C1 segment of cervical spinal cord (tissue), 14 donors: ENCODE measurements at places on chromosomes 11 and 22.

DNA sequence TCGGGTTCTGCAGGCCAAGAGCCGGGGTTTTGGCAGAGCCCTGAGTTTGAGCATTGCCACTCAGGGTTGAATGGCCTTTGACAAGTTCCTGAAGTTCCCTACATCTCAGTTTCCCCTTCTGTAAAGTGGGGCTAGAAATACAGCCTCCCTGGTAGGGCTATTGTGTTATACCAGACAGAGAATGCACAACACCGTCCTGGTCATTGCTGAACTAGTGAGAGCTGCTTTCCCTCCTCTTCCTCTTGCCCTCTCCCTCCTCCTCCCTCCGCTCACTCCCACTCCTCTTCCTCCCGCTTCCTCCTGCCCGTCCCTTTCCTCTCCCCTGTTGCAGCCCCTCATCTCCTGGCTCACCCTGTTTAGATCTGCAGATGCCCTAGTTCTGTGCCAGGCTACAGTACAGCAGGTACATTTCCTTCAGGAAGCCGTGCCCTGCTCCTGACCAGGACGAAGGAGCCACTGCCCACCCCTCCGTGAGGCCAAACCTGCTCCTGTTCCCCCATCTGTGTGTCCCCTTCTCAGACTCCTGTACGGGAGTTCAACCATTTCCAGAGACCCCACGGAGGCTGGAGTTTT is 91.5 kb upstream of the SHANK2 start:
- no peak for DNase-seq

- no peak for DNase-seq
Observed at GRCh38 chr11:20047769-20048154, 112.5 kb downstream of the DBX1 start.

DNA sequence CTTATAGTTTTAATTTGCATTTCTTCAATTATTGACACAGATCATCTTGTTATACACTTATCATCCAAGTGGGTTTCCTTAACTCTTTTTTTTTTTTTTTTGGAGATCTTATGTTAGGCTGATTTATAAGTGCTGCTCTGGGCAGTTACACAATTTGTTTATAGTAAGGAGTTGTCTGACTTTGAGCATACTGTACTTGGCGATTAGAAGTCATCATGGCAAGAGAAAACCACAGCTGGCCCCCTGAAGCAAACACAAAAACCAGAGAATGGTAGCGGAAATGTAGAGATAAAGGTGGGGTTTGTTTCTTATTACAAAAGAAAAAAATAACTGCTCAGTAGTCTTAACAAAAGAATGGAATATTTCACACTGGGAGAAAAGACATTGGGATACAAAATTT is 292.6 kb downstream of the SWAP70 start:
- no peak for DNase-seq

GRCh38 chr11:105881027-105881426 is 141.0 kb downstream of the MSANTD4 start:
- DNase-seq, result no peak

- no peak for DNase-seq
Observed at GRCh38 chr11:128208329-128209137, 378.8 kb downstream of the ETS1 start.

DNA sequence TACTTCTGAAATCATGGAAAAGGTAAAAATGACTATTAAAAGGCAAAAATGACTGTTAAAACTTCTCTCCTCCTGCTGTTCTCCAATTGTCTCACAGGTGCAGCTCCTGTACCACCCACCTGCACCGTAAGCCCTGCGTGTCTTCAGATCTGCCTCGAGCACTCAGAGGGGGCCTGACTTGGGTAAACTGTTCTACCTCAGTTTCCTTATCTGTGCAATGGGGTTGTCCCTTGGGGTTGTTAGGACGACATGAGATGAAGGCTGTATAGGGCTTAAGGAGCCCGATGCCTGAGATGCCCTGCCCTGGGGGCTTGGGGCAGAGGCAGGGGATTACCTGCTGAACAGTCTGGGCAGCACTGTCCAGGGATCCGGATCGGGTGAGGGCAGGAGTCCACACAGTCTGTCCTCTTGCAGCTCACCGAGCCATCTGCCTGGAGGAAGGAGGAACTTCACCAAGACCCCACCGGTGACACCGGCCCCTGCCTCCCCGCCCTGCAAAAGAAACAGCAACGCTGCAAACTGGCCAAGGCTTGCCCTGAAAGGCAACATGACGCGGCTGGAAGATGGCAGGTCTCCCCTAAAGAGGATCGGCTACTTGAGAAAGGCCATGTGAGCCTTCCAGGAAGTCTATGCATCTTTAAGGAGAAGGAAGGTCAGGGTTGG is 26.4 kb downstream of the VWCE start:
- no peak for DNase-seq

DNA sequence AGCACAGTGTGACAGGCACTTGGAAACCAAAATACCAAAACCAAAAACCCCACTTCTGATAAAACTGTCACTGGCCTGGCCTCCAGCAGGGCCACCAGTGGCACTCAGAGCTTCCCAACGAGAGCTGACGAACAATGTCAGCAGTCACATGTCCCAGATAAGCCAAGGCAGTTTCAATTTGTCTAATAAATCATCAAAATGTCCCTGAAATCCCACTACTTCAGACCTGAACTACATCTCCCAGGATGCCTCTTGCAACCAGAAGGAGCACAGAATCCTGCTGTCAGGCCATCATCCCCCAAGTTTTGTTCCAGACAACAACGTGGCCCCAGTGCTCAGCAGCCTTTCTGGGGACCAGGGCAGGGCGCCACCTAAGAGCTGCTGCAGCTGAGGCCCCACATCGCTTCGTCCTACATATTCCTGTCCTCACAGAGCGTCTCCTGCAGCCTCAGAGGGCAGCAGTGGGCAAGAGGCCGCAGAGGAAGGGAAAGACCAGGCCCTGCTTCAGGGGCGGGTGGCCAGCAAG is 25.1 kb downstream of the LRFN4 start:
- no peak for DNase-seq

DNA sequence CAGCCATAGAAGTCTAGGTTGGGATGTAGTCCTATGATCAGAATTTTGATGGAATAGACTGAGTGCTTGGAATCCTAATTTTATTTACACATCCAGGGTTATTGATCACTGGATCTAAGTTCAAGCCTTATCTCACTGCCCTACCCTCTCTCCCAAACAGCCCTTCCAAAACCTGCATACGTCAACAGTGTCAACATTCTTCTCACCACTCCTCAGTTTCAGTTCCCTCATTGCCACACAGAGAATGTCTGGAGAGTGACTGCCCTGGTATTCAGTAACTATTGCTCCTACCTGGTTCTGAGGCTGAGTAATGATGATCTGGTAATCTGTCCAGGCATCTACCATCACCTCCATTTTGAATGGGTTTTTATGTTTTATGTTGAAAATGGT is 60.0 kb downstream of the GLYATL1 start:
- no peak for DNase-seq

DNA sequence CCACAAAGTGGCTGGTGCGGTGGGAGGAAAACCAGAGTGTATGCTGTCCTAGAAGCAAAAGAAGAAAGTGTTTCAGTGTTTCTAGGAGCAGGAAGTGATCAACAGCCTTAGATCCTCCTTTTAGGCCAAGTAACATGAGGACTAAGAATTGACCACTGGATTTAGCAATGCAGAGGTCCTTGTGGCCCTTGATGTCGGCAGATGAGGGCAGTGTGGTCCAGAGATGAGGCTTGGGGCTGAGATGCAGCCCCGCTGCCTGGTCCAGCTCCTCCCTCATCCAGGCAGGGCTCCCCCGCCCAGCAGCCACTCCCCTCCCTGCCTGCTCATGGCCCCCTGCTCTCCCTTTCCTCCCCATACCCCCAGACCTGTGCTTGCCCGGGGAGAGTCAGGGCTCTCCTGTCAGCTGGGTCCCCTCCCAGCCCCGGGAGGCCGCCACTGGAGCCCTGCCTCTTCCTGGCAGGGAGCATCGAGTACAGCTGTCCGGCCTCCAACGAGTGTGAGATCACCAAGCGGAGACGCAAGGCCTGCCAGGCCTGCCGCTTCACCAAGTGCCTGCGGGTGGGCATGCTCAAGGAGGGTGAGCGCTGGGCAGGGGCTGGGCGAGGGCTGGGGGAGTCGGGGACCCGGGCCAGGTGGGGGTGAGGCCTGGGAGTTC is 3.7 kb downstream of the TRMT112 start:
- DNase-seq, result peak; percentile 43

- no peak for DNase-seq
Observed at GRCh38 chr11:13174090-13174489, 103.5 kb upstream of the BMAL1 start.

DNA sequence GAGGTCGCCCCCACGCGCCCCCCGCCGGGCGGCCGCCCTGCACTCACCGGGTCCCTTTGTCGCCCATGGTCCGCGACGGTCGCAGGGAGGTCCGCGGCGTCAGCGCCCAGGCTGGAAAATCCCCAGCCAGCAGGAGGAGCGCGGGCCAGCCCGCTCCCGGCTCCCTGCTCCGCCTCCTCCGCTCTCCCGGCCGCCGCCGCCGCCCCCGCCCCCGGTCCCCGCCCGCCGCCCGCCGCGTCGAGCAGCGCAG is at the start of gene ARRB1:
Gene ARRB1, minus strand, starts transcription at position 121 of the 250 bp plus-strand sequence. Its CDS starts 54 bp downstream, at position 67.
- no peak for DNase-seq

- no peak for DNase-seq
Observed at GRCh38 chr11:112216561-112217105, 9.6 kb upstream of the PTS start.

DNA sequence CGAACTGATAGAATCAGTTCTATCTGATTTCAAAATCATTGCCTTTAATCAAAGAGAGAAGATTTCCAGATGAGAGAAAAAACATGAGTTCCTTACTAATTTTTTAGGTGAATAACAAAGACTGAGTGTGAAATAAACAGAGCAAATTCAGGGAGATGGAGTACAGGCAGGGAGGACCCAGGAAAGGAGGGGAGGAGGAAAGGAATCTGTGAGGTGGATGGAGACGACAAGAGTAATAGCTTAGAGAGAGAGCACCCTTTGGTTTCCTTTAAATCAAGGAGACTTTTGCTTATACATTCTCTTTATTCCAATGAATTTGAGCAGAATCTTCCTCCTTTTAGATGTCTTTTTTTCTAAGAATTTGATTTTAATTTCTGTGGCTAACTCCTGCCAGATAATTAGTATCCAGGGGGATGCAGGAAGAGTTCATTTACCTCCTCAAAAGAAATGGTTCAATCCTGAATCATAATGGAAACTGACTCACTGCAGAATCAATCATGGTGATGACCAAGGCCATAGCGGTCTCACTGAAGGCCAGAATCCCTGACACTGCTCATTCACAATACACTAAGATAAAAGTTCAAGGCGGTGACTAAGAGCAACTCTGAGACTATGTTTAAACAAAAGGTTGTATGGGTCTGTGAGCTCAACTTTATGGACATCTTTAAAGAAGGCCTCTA is 234.0 kb upstream of the ZC3H12C start:
- DNase-seq, result no peak

DNA sequence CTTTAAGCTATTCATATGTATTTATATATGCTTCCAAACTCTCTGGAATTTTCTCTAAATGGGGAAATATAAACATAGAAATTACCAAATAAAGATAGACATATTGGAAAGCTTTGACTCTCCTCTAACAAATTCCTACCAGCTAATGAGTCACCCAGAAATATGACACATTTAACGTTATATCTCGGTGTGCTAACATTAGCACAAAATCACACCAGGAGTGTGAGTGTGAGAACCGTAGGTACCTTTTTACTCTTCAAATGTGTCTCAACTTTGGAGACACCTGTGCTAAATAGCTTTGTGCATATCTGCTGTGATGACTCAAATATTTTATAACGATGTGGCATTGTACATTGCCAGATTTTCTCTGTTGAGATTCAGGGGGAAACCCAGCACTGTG is 714.4 kb downstream of the METTL15 start:
- DNase-seq, result no peak

- DNase-seq, result no peak
Observed at GRCh38 chr11:50088231-50088630, 55.6 kb downstream of the OR4C45 start.

GRCh38 chr11:101158119-101158518 is 28.5 kb upstream of the PGR start:
- no peak for DNase-seq

- DNase-seq, result no peak
Observed at GRCh38 chr11:34323601-34324000, 34.2 kb downstream of the ABTB2 start.

GRCh38 chr22:44042249-44043218 is 18.4 kb downstream of the PARVB start:
- no peak for DNase-seq

DNA sequence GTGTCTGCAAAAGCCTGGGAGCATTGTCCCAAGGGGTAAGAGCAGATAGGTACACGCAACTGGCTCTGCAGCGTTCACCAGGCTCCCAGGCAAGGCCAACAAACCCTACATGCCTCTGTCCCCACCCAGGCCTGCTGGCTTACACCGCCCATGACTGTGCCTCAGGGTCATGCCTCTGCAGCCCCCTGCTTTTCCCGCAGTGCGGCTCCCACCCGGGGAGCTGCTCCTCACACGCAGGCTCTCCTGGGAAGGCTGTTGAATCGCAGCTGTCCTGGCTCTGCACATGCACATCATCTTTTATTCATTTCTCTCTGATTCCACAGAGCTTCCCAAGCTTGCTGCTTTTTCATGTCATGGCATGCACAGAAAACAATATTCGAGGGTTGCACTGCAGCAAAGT is 29.2 kb upstream of the B3GAT1 start:
- no peak for DNase-seq

- no peak for DNase-seq
Observed at GRCh38 chr11:112584672-112585071, 324.0 kb upstream of the PLET1 start.

- DNase-seq, result no peak
Observed at GRCh38 chr11:133945087-133945974, 11.4 kb downstream of the IGSF9B start.

DNA sequence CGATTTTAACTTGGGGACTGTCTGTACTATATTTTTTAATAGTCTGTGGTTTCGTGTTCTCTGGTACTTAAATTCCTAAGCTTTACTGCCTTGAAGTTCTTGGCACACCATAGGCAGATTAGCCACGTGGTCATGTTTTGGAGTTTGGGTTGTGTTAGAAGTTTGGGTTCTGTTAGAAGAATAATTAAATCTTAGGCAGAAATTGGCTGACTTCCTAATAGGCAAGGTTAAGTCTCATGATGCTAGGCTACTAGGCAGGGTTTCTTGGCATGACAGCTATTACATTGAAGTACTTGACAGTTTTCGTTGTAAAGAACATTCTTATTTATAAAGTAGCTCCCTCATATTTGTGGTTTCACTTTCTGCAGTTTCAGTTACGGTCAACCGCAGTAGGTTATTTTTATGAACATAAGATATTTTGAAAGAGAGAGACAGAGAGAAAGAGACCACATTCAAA is 30.0 kb upstream of the MMP7 start:
- DNase-seq, result no peak

GRCh38 chr11:2092956-2093412 is 46.2 kb downstream of the IGF2 start:
- no peak for DNase-seq

GRCh38 chr22:45472426-45472825 is 30.3 kb upstream of the FBLN1 start:
- no peak for DNase-seq

GRCh38 chr22:46842606-46843005 is 80.2 kb downstream of the TBC1D22A start:
- no peak for DNase-seq

DNA sequence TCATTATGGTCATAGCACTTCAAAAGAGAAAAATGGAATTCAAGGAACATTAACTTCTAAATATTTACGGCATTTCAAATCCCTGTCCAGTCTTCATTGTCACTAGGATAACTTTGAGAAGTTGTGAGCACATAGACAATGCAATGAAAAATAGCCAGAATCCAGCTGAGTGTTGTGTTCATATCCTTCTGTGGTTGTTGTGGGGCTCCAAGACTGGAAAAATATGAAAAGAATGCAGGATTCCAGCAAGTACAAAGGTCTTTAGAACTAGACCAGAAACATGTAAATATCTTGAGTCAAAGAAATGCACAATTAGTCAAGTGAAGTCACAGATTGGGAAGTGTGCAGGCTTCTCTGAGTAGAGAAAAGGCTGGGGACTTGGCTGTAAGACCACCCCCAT is 68.7 kb downstream of the WT1 start:
- no peak for DNase-seq
